DMS 273 treated with DMSO at 0.1 percent for 48 hours (cell line): ENCODE measurements at places on chromosomes 11 and 22.

GRCh38 chr22:41256254-41257253 lies 15.8 kb upstream of the CHADL start:
- DNase-seq = no peak

DNA sequence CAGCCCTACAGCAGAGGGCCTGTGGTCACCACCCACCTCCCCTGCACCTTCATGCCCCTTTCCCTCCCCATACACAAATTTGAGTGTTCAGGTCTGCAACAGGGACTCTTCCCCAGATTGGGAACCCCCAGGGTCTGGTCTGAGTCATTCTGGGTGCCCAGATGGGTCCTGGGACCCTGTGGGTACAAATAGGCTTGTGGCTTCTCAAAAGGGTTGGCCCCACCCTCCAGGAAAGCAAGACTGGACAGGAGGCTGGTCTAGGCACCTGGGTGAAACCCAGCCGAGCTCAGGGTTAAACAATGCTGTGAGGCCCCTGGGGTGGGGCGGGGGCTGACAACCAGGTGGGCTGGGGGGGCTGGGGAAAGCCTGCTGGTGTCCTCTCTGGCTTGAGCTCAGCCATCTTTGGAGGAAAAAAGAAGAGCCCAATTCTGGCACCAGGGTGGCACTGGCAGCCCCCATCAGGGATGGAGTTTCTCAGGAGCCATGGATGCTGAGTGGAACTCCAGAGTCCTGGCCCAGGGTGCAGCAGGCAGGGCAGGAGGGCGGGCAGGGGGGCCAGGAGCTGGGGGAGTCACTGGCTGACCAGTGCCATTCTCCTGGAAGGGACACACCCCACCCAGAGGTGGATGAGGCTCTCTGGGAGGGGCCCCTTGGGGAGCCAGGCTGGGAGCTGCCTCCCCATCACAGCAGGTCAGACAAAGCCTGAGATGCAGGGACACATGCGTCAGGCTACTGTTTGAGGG lies 1.1 kb downstream of the SEPTIN5 start:
- no peak for DNase-seq

GRCh38 chr11:70537576-70538571 lies 139.5 kb downstream of the CTTN start:
- DNase-seq = no peak

DNA sequence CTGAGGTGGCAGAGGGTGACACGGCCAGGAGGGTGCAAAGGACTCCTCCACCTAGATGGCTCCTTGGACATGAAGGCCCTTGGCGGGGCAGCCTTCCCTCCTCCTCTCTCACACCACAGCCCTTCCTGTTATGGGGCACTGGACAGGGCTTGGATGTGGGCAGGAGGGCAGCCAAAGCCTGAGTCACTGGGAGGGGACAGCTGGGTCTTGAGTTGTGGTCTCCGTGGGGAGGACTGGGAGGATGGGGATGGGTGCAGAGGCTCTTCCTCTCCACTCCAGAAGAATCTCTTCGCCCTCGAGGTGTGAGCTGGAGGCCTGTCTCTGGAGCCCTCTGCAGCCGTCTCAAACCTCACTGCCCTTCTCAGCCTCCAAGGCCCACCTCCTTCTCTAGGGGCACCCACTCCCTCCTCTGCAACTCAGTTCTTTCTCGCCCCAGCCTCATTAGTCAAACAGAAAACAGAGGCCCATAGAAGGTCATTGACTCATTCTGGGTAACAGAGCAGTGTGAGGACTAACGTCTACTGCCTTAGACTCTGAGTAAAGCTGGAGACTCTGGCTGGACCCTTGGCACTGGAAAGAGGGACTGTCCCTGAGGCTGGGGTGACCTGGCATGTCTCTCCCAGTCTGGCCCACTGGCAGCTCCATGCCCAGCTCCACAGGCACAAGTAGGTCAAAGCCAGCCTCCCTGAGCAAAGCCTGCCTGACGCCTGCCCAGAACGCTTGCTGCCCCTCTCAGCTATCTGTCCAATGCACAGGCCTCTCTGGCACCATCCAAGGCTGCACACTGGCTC lies 47.5 kb upstream of the CDON start:
- no peak for DNase-seq

DNA sequence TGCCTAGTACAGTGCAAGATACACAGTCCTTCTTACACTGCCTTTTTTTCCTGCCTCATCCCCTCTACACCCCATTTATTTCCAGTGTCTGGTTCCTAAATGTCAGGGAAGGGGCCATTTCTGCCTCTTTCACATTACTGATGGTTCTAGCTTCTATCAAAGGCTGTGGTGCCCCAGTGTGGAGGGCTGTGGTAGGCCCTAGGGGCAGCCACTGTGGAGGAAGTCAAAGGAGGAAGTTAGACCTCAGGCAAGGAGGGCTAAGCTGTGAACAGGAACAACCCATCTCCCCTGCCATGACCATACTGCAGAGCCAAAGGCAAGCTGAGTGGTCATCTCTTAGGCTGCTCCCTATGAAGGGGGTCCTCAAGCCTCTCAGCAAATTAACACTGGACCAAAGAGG lies 81.9 kb upstream of the CRTAM start:
- no peak for DNase-seq
